Activated CD4-positive, alpha-beta memory T cell treated with anti-CD3 and anti-CD28 coated beads for 36 hours (primary cell): ENCODE measurements at places on chromosomes 4 and X. TPM values are rescaled to one million over a fixed set of nuclear protein-coding genes. Genes with fewer than 3 reads are reported as not detected.

GRCh38 chrX:48467281-48467761, 2.7 kb downstream of the SLC38A5 start:
- H3K4me3 ChIP-seq, result peak overlapping the region; percentile 95
- H3K27ac ChIP-seq, result no peak overlapping the region
- H3K4me1 ChIP-seq, result peaks cover 40% of the 10 kb centered on the region
- DNase-seq, result no peak
- no peaks in the 10 kb centered on the region for H3K27me3 ChIP-seq

DNA sequence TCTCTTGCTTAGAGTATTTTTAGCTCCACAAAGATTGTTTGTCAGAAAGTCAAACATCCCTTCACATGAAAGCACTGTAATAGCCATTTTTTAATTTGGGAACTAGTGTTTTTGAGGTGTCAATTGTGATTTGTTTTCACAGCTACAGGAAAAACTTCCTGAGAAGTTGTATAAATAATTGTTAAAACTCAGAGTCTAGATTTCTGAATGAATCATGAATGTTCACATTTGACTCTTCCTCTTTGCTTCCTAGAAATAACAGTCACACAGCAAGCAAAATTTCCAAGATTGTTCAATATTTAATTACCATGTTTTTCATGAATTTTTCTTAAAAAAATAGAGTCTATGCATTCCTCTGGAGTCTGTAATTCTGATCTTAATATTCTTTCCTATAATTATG, 156.9 kb upstream of the SLC7A11 start:
- no peak overlapping the region for H3K4me3 ChIP-seq
- H3K27ac ChIP-seq, result no peak overlapping the region
- H3K4me1 ChIP-seq, result no peaks in the 10 kb centered on the region
- DNase-seq, result no peak
- no peaks in the 10 kb centered on the region for H3K27me3 ChIP-seq

GRCh38 chrX:153829549-153829798, 870 bp downstream of the PDZD4 start:
- H3K4me1 ChIP-seq, result peaks cover 14% of the 10 kb centered on the region
- DNase-seq, result no peak
- H3K27ac ChIP-seq, result no peak overlapping the region

UBL4A gene
- total RNA-seq, result 49.5 TPM

UTP3 gene
- total RNA-seq, result 33.6 TPM

DNA sequence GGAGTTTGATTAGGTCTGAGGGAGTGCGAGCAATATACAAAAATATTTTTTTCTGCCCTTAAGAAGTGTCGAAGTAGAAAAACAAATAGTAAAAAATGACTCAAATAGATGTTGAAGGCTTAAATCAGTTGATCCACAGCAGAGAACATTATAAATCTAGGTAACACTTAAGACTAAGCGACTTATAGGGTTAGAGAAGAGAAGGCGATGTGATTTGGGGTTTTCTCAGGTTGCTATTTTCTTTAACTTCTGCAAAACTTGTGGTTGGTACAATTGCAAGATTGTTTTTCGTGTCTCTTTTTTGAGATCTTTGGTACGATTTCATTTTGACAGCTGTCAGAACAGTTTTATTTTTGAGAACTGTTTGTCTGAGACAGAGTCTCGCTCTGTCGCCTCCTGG, 1479.5 kb downstream of the PCDH7 start:
- H3K4me1 ChIP-seq, result no peaks in the 10 kb centered on the region
- no peak for DNase-seq
- H3K4me3 ChIP-seq, result no peak overlapping the region

DNA sequence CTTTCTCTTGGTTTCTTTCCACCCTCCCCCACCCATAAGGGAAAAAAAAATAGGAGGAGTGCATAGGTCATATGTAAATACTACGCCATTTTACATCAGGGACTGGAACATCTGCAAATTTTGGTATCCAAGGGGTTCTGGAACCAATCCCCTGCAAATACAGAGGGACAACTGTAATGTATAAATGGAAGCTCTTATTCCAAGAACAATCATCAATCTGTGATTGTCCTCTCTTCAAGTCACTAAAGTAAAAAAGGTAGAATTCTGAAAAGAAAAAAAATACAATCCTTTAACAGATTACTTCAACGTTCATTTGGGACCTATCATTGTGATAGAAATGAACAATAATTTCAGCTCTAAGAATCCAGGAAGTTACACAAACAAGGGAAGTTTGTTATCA, 13.6 kb downstream of the PPA2 start:
- no peak for DNase-seq
- peaks cover 42% of the 10 kb centered on the region for H3K36me3 ChIP-seq
- no peak overlapping the region for H3K4me3 ChIP-seq
- no peak overlapping the region for H3K27ac ChIP-seq
- no peaks in the 10 kb centered on the region for H3K27me3 ChIP-seq
- H3K4me1 ChIP-seq, result peaks cover 34% of the 10 kb centered on the region

GRCh38 chr4:2850966-2851798, 7.5 kb downstream of the ADD1 start:
- DNase-seq, result no peak
- H3K36me3 ChIP-seq, result peaks cover 12% of the 10 kb centered on the region
- H3K4me3 ChIP-seq, result no peak overlapping the region
- H3K4me1 ChIP-seq, result peaks cover 73% of the 10 kb centered on the region

CXCL3 gene
- total RNA-seq, result not detected

GRCh38 chr4:168634276-168634802, 137.5 kb downstream of the PALLD start:
- no peak overlapping the region for H3K27ac ChIP-seq
- H3K4me3 ChIP-seq, result no peak overlapping the region
- H3K4me1 ChIP-seq, result peaks cover 6% of the 10 kb centered on the region
- no peaks in the 10 kb centered on the region for H3K36me3 ChIP-seq

EDNRA gene
- not detected for total RNA-seq

TMSB15C gene
- total RNA-seq, result 1.6 TPM
